ENCODE measurements at places on chromosomes 11 and 22.

GRCh38 chr11:130467116-130467900 is 18.9 kb downstream of the ADAMTS15 start:
- DNase-seq: no peak

DNA sequence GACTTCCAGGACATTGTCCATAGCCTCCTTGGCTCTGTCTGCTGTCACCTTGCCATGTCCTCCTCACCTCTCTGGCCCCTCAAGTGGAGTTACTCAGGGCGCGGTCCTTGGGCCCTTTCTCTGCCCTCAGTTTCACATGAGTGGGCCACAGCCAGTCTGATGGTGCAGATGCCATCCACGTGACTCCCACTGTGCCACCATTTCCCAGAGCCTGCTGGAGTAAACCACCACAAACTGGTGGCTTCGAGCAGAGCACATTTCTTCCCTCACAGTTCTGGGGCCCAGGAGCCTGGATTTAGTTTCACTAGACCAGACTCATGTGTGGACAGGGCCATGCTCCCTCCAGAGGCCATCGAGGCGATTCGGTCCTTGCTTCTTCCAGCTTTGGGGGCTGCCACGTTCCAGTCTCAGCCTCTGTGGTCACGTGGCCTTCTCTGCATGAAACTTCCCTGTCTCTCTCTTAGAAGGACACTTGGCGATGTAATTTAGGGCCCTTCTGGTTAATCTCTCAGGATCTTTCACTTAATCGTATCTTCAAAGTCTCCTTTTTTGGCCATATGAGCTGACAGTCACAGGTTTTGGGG is 14.6 kb downstream of the SMARCB1 start:
- no peak for DNase-seq

DNA sequence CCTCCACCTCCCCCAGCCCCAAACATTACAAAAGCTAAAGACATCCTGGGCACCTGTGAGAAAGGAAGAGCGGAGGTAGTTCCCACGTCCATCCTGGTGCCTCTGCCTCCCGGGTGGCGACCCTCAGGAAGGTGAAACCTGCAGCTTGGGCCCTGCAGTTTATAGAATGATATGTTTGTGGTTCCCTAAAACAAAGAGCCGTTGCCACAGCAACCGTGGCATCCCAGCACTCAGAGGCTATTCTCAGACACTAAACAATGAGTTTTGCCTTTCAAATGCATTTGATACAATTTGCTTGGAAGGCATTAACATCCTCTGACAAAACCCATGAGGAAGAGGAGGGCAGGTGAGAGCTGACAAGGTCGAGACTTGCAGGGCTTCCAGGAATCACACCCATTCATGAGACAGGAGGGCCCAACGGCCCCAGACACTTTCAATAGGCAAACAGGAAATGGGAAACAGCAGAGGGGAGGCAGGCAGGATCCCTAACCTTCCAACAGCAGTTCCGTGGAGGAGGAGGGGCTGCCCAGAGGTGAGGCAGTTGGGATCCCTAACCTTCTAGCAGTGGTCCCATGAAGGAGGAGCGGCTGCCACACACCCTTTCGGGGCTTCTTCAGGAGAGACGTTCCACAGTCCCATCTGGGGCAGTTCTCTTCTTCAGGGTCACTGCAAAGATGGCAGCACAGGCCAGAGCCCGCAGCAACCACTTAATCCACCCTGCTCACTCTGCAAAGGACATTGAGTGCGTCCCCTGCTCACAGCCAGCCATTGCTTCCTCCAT is 379.2 kb downstream of the SHANK2 start:
- DNase-seq: no peak

GRCh38 chr11:35632301-35632700 is 14.0 kb downstream of the FJX1 start:
- DNase-seq: no peak

- DNase-seq: no peak
Measured at GRCh38 chr11:133545199-133545803, 13.0 kb upstream of the OPCML start.

DNA sequence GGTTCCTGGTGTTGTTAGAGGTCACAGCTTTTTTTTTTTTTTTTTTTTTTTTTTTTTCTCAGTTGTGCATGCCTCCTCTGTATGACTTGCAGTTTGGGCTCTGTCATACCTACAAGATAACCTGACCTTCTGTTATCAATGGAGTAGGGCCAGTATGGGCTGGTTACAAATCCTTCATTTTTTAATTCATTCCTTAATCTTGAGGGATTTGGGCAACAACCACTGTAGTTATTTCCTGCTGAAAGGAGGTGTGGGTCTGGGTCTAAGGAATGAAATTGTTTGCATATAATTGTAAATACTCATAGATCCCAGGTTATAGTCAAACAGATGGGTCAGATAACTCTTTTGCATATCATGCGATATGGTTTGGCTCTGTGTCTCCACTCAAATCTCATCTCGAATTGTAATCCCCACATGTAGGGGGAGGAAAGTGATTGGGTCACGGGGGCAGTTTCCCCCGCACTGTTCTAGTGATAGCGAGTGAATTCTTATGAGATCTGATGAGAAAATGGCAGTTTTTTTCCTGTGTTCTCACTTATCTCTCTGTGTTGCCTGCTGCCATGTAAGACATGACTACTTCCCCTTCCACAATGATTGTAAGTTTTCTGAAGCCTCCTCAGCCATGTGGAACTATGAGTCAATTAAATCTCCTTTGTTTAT is 14.1 kb upstream of the GLYAT start:
- DNase-seq: no peak

GRCh38 chr11:113974741-113975470 is at the start of gene HTR3A:
Gene HTR3A, plus strand, starts transcription at chr11:113975108. Its CDS starts 218 bp downstream, at chr11:113975326.
- DNase-seq: no peak

DNA sequence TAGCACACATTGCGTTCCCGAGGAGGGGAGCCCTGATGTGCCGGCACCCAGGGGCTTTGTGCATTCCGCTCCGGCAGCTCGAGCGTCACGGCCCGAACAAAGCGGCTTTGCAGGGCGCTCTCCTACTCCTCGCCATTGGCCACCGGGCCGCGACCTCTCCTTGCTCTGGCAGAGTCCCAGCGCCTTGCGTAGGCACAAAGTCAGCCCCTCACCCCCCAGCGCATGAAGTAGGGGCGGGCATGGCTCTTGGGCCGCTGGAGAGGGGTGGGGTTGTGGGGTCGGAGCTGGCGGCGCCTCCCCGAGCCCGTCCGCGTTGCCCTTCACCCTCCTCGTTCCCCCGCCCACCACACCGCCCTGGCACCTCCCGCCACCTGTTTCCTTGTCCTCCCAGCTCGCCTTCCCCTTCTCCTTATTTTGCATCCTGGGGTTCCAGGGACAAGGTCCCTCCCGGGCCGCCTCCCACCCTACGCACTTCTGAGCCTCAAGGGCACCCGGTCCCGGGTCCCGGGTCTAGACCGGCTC is 753 bp upstream of the PPARA start:
- DNase-seq: peak; percentile 29

- DNase-seq: no peak
Measured at GRCh38 chr11:116082256-116082655, 578.0 kb upstream of the CADM1 start.

GRCh38 chr11:41983475-41983874 is 524.0 kb upstream of the LRRC4C start:
- no peak for DNase-seq

GRCh38 chr11:7353100-7353499 is 101.4 kb downstream of the SYT9 start:
- peak; percentile 8 for DNase-seq

DNA sequence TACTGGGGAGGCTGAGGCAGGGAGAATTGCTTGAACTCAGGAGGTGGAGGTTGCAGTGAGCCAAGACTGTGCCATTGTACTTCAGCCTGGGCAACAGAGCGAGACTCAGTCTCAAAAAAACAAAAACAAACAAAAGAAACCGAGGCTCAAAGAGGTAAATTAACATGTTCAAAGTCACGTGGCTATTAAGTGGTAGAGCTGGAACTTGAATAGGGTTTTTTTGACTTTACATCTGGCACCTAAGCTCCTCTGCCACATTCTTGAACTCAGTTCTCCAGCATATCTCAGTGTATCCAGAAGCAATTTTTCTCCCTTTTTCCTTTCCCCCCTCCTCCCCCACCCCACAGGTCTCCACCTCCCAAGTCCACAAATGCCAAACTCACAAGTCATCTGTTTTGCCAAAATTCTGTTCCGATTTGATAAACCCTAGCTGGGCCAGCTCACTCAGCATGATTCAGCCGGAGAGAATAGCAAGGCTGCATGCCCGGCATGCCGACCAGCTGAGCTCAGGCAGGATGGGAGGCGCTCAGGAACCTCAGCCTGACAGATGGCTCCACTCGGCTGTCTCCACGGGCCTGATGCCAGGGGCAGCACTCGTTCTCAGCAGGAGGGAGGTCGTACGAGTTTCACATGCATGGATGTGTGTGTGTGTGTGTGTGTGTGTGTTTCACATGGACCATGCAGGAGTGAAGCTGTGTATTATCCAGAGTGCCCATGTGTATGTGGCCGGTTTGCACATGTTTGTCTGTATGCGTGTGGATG is 63.2 kb upstream of the RRAS2 start:
- peak; percentile 78 for DNase-seq

GRCh38 chr11:70931430-70931829 is 320.9 kb downstream of the SHANK2 start:
- DNase-seq: no peak

DNA sequence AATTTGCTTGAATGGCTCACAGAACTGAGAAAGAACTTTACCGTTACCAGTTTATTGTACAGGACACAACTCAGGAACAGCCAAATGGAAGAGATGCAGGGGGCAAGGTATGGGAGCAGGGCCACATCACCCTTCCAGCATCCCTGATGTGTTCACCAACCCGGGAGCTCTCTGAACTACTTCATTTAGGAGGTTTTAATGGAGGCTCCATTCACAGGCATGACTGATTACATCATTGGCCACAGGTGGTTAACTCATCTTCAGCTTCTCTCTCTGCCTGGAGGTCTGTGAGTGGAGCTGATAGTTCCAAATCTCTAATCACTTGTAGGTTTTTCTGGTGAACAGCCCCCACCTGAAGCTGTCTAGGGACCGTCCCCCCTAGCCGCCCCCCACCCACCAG is 83.5 kb downstream of the SLC36A4 start:
- no peak for DNase-seq

DNA sequence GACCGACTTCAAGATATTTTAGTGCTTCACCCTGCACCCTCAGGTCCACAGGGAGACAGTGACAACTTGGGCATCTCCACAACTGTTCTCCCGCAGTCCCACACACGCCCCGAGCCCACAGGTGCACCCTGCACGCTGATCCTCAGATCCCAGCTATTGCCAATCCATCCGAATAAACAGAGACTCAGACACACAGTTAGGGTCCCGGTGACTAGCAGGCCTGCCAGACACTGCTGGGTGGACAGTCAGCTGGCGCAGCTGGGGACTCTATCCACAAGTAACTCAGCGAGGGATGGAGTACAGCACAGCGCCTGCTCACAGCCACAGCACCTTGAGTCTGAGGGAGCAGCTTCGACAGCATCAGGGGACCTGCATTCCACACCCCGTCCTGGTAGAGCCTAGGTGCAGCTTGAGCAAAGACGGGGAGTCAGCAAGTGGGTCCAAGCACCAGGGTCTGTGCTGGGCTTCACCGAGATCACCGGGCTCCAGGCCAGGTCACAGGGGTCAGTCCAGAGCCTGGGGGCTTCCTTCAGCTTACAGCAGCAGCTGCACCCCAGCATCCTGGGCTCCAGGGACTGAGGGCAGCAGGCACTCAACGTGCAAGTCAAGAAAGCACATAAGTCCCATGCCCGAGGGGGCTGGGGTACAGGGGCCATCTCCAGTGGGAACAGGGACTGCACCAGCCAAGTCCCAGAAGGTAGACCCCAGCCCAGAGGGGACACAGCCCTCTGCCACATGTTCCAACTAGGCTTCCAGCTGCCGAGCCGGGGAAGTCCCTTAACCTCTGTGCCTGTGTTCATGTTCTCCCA is 7.6 kb downstream of the RPL3 start:
- no peak for DNase-seq

DNA sequence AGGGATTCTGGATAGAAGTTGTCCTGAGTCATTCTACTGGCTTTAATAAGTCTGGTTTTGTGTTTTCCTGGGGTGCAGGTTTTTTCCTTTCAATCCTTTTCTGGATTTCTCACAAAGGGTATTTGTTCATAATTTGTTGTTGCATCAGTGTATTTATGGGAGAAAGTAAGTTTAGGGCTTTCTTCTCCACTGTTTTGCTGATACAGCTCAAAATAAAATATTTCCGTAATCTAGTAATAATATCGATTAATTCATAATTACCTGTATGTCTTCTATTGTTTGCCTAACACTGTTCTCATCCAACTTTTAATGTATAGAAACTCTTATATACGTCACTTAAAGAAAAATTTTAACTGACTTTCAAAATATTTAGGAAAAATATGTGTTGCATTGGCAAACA is 728.2 kb downstream of the LUZP2 start:
- no peak for DNase-seq

- DNase-seq: peak; percentile 66
Measured at GRCh38 chr11:57248780-57249383, 11.8 kb upstream of the APLNR start.

DNA sequence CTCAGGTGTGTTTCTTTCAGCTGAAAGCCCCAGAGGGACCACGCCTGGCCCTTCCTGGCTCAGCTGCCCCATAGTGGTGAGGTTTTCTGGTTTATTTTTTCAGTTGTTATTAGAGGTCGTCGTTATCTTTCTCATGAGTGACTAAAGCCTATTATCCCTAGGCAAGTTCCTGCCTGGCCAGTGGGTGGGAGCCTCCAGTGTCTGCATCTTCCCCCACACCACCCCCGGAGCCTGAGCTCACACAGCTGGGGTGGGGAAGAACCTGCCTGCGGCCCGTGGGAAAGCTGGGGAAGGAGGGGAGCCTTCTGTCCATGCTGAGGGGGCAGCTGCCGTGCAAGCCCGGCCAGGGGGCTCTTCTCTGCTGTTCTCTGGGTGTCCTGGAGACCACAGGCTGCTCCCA is 24.3 kb upstream of the PPFIA1 start:
- no peak for DNase-seq

- no peak for DNase-seq
Measured at GRCh38 chr11:64935359-64936081, at the start of gene GPHA2. Gene GPHA2, minus strand, starts transcription at chr11:64935893. Its CDS starts 433 bp downstream, at chr11:64935460.

GRCh38 chr11:47550288-47551047 is 2.5 kb downstream of the CELF1 start:
- no peak for DNase-seq

DNA sequence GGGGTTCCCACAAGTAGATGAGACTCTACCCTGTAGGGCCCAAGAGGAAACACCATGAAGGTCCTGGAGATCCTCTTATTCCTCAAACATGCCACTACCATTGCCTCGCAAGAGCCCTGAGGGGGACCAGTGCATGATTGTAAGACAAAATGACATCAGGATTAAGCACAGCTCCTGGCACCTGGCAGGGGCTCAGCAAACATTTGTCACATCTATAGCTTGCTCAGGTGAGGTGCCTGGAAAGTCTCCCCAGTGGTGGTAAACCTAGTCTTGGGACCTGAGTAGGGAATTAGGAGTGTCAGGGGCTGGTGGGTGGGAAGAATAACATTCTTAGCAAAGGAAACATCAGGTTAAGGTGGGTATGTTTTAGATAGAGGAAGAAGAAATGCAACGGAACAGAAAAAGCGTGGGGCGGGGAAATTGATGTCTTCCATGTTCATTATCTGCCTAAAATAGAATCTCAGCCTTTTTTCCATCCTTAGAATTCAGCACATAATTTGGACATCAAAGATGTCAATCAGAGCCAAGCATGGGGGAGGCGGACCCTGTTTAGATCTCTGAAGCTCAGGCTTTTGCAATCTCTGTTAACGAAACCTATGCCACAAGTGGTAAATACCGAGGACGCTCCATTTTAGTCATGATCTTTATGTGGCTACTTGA is 924 bp downstream of the YPEL1 start:
- no peak for DNase-seq
